ENCODE measurements at places on chromosomes 16 and 17.

DNA sequence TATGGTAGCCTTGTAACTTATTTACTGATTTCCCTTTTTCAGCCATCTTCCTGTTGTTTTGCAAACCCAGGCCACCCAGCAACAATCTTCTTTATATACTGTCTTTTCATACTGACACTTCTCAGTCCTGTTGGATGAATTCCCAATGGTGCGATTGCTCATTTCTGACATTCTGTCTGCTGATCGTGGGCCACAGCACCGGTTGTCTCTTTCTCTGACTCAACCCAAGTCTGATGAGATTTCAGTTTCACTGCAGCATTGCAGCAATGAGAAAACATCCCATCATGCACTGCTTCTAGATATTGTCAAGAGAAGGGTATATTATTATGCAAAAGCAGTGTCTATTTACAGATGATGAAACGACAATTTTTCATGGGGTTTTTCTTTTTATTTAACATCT lies 349.2 kb upstream of the HSBP1 start:
- DNase-seq, result no peak

DNA sequence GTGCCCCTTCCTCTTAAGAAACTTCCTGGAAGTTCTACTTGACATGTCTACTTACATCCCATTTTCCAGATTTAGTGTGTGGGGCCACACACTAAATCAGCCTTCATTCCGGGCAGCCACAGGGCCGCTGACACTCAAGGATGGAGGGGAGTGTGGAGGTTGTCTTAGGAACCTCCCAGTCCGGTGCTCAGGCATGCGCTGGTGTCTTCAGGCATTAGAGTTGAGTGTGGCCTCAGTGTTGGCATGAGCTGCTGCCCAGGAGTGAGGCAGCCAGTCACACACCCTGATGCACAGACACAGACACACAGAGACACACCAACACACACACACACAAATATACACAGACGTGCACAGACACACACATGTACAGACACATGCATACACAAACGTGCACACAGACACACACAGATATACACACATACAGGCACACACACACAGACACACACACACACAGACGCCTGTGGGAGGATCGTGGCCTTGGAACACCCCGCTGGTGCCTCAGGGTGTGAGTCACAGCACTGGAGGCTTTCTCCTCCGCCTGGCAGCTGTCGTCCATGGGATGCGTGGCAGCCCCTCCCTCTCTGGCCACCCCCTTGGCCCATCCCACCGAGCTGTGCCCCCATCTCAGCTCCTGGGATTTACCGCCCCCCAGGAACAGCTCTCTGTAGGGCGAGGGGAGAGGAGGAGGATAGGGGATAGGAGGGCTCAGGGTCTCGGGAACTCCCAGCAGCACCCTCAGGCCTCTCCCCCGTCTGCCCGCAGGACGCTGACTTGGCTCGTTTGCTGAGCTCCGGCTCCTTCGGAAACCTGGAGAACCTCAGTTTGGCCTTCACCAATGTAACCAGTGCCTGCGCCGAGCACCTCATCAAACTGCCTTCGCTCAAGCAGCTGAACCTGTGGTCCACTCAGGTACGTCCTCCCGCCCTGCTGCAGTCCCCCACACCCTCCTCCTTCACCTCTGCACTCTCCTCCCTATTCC lies 75.6 kb upstream of the PLCG2 start:
- DNase-seq, result no peak

GRCh38 chr16:83475108-83475507 lies 332.7 kb upstream of the HSBP1 start:
- no peak for DNase-seq

GRCh38 chr17:8021565-8022359 lies 17.1 kb upstream of the ALOX15B start:
- DNase-seq, result no peak

- no peak for DNase-seq
Measured at GRCh38 chr17:36578671-36579070, 13.0 kb upstream of the DHRS11 start.

DNA sequence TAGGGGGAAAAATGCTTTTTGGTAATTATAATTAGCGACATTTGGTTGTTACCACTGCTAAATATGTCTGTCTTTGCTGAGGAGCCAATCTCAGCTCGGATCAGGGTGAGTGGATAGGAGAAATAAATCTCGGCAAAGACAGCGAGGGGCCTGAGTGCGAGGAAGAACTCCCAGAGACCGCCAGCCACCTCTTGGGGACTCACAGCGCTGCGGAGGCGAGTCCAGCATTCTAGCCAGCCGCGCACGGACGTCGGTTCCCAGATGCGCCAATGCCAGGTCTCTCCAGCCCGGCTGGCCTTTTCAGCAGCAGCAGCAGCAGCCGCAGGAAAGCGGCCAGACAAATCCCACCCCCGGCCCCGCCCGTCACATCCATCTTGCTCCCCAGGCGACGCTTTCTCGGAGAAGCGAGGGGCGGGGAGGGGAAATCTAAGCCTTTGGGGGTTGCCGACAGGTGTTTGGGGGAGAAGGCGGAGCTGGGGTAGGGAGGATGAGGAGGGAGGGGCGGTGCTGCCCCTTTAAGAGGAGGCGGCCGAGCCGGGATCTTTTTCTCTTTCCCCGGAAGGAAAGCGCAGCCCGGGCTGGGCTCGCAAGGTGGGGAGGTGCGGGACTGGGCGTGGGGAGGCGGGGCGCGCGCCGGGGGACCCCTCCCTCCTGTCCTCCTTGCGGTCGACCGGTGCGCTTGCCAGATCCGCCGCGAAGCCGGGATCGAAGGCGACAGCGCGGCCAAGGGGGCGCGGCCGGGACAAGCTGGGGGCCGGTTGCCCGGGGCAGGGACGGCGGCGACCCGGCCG lies at the start of gene ITGA3:
ITGA3 (plus strand) TSS at position 685 of the 791 bp plus-strand sequence. CDS start 330 bp downstream, outside the sequence.
- DNase-seq, result peak; percentile 56

DNA sequence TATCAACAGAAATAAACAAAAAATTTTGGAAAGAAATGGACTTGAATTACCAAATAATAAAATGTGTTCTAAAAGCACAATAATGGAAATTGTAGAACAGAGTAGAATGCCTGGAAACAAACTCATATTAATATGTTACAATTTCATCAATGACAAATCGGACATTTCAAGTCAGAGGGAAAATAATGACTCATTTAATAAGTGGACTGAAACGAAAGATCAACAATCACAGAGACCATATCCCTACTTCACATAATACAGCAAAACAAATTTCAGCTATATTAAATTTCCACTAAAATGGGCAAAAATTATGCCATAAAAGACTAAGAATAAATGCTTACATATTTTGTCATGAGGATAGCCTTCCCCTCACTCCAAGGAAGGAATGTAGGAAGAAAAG lies 25.7 kb downstream of the CDYL2 start:
- no peak for DNase-seq

- no peak for DNase-seq
Measured at GRCh38 chr17:10821054-10821453, 16.8 kb downstream of the PIRT start.

- peak; percentile 28 for DNase-seq
Measured at GRCh38 chr16:30570636-30571444, 674 bp downstream of the ZNF688 start.

GRCh38 chr16:86393907-86394626 lies 116.3 kb upstream of the FOXF1 start:
- DNase-seq, result no peak

GRCh38 chr16:30958175-30959079 lies 873 bp downstream of the SETD1A start:
- no peak for DNase-seq

DNA sequence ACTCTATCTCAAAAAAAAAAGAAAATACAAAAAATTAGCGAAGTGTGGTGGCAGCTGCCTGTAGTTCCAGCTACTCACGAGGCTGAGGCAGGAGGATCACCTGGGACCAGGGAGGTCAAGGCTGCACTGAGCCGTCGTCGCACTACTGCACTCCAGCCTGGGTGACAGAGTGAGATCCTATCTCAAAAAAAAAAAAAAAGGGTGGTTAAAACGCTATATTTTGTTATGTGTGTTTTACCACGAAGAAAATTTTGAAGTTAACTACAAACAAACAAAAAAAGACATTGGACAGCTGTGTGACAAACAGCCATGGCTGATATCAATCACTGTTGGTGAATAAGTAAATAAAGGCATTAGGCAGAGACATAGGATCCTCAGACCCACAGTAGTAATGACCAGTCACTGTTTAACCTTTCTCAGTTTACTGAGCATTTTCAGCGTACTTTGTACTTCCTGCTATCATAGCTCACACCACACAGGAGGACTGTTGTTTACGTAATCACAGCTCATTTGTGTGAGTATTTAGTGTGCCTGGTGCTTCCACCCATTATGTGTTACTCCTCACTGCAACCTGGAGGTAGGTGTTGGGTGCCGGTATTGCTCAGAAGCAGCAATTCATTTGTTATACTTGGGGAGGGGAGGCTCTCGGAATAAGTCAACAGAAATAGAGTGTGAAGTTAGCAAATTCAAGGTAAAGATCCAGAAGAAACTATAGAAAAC lies 55.4 kb downstream of the COPRS start:
- no peak for DNase-seq

GRCh38 chr17:50280068-50280467 lies 5.8 kb downstream of the TMEM92 start:
- no peak for DNase-seq

DNA sequence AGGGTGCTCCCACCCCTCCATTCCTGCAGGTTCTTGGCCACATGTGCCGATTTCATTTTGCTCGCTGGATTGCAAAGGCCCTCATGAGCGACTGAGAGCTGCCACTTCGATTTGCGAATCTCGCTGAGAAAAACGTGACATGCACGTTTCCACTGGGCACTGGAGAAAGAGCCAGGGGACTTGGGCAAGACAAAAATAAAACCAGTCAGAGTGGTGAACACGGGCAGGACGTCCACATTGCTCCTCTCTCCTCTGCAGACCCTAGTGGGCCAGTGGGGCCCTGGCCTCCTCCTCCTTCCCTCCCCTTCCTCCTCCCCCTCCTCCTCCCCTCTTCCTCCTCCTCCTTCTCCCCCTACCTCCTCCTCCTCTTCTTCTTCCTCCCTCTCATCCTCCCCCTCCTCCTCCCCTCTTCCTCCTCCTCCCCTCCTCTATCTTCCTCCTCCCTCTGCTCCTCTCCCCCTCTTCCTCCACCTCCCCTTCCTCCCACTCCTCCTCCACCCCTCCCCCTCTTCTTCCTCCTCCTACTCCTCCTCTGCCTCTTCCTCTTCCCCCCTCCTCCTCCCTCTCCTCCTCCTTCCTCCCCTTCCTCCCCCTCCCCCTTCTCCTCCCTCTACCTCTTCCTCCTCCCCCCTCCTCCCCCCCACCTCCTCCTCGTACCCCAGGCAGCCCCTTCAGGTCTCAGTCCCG lies 28.1 kb upstream of the ENPP7 start:
- no peak for DNase-seq

DNA sequence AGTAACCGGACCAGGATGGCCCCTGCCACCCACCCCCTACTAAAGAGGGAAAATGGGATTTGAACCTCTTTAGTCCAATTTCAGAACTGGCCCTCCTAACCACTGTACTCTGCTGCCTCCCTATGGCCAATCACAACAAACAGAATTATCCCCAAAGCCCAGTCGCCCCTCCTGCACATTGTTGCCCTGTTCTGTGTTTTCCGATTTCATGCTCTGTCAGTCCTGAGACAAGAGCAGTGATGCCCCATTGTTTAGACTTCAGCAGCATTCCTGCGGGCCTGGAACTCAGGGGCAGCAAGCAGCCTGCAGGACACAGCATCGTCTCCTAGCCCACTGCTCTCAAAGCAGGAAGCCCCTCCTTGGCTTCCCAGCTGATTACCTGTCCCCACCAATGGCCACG lies 20.5 kb upstream of the KLHL11 start:
- DNase-seq, result no peak

GRCh38 chr16:87822108-87822970 lies 47.0 kb downstream of the SLC7A5 start:
- no peak for DNase-seq

GRCh38 chr17:6843241-6843880 lies 11.8 kb upstream of the TEKT1 start:
- DNase-seq, result peak; percentile 51

- peak; percentile 48 for DNase-seq
Measured at GRCh38 chr16:87317750-87318644, 805 bp upstream of the C16orf95 start.

DNA sequence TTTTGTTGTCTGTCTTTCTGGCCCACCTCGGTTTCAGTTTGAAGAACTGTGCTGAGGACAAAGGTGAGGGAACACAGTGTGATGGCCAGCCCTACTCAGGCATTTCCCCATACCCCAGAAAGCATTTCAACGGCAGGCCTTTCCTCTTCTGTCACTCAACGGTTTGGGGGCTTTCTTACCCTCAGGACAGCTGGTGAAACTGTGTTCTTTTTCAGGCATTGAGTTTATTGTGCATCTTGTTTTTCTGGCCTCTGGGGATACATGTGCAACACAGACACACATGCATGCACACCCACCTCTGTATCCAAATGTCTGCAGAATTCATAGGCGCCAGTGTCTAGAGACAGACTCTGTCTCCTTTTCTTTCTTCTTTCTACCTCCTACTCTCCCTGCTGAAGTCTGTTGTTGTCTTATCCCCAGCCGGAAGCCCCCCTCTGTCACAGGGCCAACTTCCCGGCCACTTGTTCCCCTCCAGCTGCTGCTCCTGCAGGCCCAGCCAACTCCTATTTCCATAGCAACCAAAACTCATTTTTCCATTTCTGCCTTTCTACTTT lies 17.0 kb downstream of the CHD9 start:
- peak; percentile 72 for DNase-seq

GRCh38 chr17:21339011-21339410 lies 37.1 kb upstream of the KCNJ12 start:
- DNase-seq, result no peak

DNA sequence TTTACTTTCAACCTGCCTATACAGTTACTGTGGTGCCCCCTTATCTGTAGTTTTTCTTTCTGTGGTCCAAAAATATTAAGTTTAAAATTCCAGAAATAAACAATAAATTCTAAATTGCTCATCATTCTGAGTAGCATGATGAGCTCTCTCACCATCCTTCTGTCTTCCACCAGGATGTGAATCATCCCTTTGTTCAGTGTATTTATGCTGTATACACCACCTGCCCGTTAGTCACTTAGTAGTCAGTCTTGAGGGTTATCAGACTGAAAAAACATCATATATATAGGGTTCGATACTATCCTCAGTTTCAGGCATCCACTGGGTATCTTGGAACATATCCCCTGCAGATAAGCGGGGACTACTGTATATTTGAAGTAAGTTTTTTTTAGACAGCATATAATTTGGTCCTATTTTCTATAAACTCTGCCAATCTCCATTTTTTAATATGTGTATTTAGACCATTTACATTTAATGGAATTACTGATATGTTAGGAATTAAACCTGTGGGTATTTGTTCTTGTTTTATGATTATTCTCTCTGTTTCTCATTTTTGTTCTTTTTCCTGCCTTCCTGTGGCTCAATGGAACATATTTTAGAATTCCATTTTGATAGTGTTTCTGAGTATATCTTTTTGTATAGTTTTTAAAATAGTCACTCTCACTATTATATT lies 31.0 kb downstream of the TBX21 start:
- DNase-seq, result no peak
